ENCODE measurements at places on chromosomes 4 and X. TPM values are rescaled to one million over a fixed set of nuclear protein-coding genes. Genes with fewer than 3 reads are reported as not detected.

DNA sequence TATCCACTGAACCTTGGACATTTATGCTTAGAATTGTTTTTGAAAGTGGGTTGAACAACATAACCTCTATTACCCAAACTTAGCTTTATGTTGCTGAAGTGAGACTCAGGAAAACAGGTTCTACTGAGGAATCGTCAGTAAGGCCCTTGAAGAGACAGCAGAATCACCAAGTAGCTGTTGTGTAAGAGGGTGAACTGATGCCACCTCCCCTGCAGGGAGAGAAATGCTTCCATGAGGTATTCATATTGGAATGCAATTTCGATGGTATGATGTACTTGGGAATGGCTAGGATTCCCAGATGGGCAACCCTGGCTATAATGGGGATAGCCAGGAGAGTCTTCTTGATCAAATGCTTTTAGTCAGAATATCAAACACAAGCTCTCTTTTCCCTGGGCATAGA is 4.1 kb upstream of the SCRG1 start:
- no peak overlapping the region for H3K27ac ChIP-seq
- no peak for DNase-seq

DNA sequence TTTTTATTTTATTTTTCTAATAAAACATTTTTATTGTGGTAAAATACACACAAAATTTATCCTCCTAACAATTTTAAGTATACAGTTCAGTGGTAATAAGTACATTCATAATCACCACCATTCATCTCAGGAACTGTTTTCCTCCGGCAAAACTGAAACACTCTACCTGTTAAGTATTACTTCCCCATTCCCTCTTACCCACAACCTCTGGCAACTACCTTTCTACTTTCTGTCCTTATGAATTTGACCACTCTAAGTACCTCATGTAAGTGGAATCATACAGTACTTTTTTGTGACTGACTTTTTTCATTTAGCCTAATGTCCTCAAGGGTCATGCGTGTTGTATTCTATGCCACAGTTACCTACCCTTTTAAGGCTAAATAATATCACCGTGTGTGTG is 21.1 kb upstream of the HSFX4 start:
- peaks cover 2% of the 10 kb centered on the region for H3K36me3 ChIP-seq
- H3K4me3 ChIP-seq = no peak overlapping the region
- peaks cover 6% of the 10 kb centered on the region for H3K4me1 ChIP-seq
- no peaks in the 10 kb centered on the region for H3K27me3 ChIP-seq
- no peak overlapping the region for H3K27ac ChIP-seq

DNA sequence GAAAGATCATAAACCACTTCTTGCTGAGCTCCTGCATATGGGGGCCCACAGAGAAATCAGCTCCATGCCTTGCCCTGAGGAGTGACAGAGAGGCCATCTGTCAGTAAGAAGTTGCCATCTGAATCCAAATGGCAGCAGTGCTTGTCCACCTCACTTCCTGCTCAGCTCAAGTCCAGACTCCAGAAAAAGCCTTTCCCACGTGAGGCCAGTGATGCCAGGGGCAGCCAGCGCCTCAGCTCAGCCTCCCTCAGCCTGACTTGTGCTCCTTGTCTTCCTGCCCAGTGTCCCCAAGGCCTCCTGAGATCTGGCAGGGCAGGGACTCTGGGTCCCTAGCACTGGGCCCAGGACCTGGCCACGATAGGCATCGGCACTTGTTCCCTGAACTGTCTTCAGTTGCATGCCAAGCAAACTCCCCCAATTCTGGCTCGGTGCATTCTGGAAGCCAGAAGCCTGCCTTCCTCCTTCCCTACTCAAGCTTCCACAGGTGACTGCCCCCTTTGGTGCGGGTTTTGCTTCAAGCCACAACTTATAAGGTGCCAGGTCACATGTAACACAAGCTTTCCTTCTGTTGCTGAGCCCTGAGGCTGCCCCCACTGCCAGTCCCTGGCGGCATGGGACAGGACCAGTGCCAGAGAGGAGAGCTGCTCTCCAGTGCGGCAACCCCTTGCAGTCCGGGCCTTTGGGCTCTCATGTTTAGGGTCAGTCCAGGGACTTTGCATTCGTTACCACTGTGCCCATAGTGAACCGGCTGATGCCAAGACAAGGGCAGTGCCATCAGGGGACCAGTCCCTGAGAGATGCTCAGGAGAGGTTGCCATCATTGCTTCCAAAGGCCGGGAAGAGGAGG is 2.2 kb downstream of the ZNF185 start:
- H3K4me1 ChIP-seq = peaks cover 2% of the 10 kb centered on the region
- H3K27me3 ChIP-seq = peaks cover 13% of the 10 kb centered on the region
- H3K36me3 ChIP-seq = no peaks in the 10 kb centered on the region
- DNase-seq = no peak
- no peak overlapping the region for H3K27ac ChIP-seq

- H3K27me3 ChIP-seq = no peaks in the 10 kb centered on the region
- H3K4me3 ChIP-seq = no peak overlapping the region
- H3K27ac ChIP-seq = no peak overlapping the region
- DNase-seq = no peak
- no peaks in the 10 kb centered on the region for H3K36me3 ChIP-seq
Observed at GRCh38 chr4:5137927-5138326, 86.6 kb downstream of the STK32B start.

DNA sequence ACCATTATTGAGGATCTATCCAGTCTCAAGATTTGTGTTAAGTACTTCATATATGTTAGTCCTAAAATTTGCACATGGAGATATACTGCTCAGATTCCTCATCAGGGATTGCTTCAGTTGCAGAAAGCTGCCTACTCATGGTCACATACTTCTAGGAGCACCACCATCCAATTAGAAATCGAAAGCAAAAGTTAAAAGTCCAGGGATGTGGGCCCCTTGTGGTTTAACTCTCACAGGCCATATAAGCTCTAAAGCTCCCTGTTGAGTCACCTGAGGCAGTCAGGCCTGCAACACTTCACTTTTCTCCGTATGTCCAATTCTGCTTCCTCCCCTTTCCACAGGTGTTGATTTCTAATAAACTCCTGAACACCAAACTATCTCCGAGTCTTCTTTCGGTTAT is 84.2 kb downstream of the CNOT6L start:
- no peaks in the 10 kb centered on the region for H3K27me3 ChIP-seq
- DNase-seq = peak; percentile 49
- H3K36me3 ChIP-seq = peaks cover 33% of the 10 kb centered on the region
- H3K27ac ChIP-seq = peak overlapping the region; percentile 66
- H3K4me1 ChIP-seq = peaks cover 54% of the 10 kb centered on the region

- peaks cover 18% of the 10 kb centered on the region for H3K27me3 ChIP-seq
- no peak overlapping the region for H3K27ac ChIP-seq
- no peak for DNase-seq
- no peak overlapping the region for H3K4me3 ChIP-seq
- no peaks in the 10 kb centered on the region for H3K4me1 ChIP-seq
Observed at GRCh38 chr4:7377223-7377865, 57.4 kb downstream of the PSAPL1 start.

- DNase-seq = no peak
- H3K4me1 ChIP-seq = peaks cover 25% of the 10 kb centered on the region
- H3K27ac ChIP-seq = no peak overlapping the region
- peaks cover 5% of the 10 kb centered on the region for H3K36me3 ChIP-seq
Observed at GRCh38 chr4:110613745-110614144, 9.1 kb downstream of the PITX2 start.

DNA sequence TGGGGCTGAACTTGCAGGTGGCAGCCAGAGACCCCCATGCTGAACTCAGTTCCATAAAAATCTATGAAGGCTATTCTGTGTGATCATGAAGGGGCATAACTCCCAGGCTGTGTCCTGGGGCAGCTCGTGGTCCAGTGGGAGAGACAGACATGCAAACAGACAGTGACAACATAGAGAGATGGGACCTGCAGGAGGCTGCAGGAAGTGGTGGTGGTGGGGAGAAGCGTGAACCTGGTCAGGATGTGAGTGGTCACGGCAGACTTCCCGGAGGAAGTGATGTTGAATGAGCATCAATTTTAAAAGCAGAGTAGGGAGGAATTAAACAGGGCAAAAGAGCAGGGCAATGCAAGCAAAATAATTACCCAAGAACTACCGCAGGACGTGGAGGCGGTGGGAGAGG is 23.2 kb upstream of the SORCS2 start:
- no peak overlapping the region for H3K4me3 ChIP-seq
- peak; percentile 4 for DNase-seq
- no peaks in the 10 kb centered on the region for H3K4me1 ChIP-seq
- no peaks in the 10 kb centered on the region for H3K27me3 ChIP-seq
- no peak overlapping the region for H3K27ac ChIP-seq

DNA sequence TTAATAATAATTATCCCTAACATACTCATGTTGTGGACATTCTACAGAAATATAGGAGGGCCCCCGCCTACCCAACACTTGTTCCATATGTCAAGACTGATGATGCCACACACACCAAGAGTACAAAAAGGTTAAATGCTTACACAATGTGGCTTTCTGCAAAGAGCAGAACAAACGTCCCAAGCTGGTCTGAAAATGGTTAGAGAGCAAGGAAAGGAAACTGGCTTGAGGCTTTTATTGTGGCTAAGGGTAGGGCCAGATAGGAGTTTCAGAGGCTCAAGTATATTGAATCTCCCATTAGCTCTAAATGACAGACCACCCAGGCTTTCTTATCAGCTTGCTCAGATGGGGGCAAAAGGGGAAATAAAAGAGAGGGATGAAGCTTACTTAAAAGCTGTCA is 134.1 kb upstream of the C1QTNF7 start:
- H3K4me3 ChIP-seq = no peak overlapping the region
- no peaks in the 10 kb centered on the region for H3K4me1 ChIP-seq
- DNase-seq = no peak
- no peaks in the 10 kb centered on the region for H3K36me3 ChIP-seq
- no peak overlapping the region for H3K27ac ChIP-seq

- no peaks in the 10 kb centered on the region for H3K4me1 ChIP-seq
- no peaks in the 10 kb centered on the region for H3K36me3 ChIP-seq
- no peak overlapping the region for H3K27ac ChIP-seq
- no peaks in the 10 kb centered on the region for H3K27me3 ChIP-seq
Observed at GRCh38 chr4:137065311-137065710, 467.0 kb downstream of the PCDH18 start.

DNA sequence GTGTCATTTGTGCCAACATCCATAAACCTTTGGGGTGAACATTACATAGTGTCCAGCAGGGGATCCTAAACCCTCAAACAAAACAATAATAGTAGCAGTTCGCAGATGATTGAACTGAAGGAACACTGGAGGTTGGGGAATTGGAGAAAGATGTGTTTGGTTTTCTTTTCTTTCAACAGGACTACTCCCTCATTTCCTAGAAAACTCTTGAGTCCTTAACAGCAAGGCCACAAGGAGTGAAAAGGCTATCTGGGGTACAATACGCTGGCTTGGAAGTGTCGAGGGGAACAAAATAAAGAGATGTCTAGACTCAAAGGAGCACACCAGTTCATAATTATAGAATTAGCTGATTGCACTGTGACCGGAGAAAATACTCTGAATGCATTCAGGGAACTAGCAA is 72.1 kb downstream of the IDS start:
- no peaks in the 10 kb centered on the region for H3K36me3 ChIP-seq
- DNase-seq = no peak
- H3K27me3 ChIP-seq = peaks cover 2% of the 10 kb centered on the region

LEF1 gene
- 350 TPM for total RNA-seq

USP9X gene
- 60.0 TPM for total RNA-seq

CYTL1 gene
- not detected for total RNA-seq

DCAF4L1 gene
- 0.12 TPM for total RNA-seq

HMX1 gene
- total RNA-seq = not detected

CPE gene
- 0.10 TPM for total RNA-seq

SMAD1 gene
- total RNA-seq = 0.79 TPM

CDS1 gene
- total RNA-seq = 0.36 TPM

FSTL5 gene
- not detected for total RNA-seq

All from activated naive CD4-positive, alpha-beta T cell treated with anti-CD3 and anti-CD28 coated beads for 36 hours (primary cell).